Activated effector memory CD4-positive, alpha-beta T cell treated with anti-CD3 and anti-CD28 coated beads, Interleukin-2, amount 50 U/mL, for 16 hours (primary cell): ENCODE measurements at places on chromosomes 2 and 18.

DNA sequence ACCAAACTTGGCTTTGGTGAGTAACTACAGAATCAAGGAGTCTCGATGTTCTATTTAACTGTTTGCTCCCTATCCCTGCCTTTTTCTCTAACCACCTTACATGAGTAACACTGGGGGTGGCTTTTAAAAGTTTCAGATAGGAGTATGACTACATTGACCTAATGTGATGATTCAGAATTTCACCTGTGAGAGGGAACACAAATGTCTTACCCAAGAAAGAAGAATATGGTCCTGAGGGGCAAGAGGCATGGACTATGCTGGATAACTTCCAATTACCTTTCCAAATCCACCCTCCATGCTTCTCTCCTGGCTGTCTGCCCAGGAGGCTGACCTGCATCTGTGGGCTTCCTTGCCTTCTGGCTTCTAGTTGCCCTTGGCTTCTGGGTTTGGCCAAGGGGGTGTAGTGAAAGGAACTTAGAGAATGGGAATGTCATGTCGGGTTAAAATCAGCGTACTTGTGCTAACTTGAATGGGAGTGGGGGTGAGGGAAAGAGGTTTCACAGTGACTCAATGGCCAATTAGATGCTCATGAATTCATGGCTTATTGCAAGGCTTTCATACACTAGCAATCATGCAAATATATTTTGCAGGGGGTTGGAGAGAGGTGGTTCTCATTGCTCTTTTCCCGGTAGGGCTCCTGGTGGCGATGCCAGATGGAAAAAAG, 5.3 kb upstream of the IL36G start:
- no peak for DNase-seq

DNA sequence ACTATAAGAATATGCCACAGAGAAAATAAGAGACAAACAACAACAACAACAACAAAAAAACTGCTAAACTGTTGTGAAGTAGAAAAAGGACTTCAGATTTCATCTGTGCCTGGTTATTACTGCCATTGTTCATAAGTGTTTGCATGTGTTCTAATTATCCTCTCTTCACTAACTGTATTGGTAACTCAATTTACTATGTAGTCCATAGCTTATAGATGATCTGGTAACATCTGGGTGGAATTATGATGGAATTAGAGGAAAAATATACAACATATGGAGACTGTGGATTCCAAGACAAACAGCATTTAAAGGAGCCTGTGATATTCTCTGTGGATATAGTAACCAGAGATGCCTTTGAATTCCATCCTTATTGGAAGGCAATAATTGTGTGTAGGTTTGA, 1891.5 kb upstream of the PIK3C3 start:
- no peak for DNase-seq

GRCh38 chr2:60223859-60224258, 329.6 kb downstream of the BCL11A start:
- DNase-seq = no peak

DNA sequence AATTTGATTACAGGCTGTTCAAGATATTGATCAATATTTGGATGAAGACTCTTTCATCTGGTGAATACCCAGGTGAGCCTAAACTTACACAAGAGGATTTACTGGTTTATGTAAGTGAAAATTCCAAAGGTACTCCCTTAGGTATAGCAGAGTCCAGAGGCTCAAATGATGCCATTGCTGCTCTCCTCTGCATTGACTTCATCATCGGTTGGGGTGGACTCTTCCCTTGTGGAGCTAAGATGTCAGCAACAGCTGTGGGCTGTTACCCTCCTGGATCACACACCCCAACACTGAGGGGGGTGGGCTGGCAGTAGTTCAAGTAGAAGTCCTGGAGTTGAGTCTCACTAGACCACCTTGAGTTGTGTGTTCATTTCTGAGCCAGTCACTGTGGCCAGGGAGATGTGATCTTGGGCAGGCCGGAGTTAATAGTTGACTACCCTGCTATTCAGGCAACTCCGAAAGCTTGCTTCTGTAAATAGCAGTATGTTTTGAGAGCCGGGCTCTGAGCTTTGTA, 236.9 kb downstream of the PTPRM start:
- no peak for DNase-seq

DNA sequence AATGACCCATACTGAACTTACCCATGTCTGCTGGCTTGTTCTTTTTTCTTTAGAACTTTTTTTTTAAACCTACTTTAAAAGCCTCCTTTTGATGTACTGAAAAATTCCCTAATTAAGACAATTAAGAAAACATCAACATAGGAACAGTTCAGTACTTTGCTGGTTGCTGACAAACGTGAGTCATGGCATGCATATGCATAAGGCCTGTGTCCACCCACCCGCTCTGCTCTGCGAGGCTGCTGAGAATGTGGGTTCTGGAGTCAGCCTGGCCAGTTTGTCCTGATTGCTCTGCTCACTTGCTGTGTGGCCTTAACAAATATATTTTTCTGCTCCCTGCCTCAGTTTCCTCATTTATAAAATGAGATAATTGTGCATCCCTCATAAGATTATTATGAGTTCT, 27.3 kb downstream of the LAMA3 start:
- no peak for DNase-seq

GRCh38 chr2:241774419-241775222, 2.0 kb upstream of the GAL3ST2 start:
- DNase-seq = peak; percentile 60
